ENCODE measurements at places on chromosomes 13 and 19. TPM values are rescaled to one million over a fixed set of nuclear protein-coding genes. Genes with fewer than 3 reads are reported as not detected.
A peak's percentile ranks its signal among the peaks of the same experiment; 100 is the strongest.

- H3K27ac ChIP-seq: no peak overlapping the region
- peaks cover 4% of the 10 kb centered on the region for H3K4me1 ChIP-seq
Measured at GRCh38 chr13:59665184-59665583, 498.5 kb downstream of the DIAPH3 start.

GRCh38 chr13:66113882-66114526 lies 1116.1 kb downstream of the PCDH9 start:
- no peaks in the 10 kb centered on the region for H3K4me1 ChIP-seq
- H3K27me3 ChIP-seq: no peaks in the 10 kb centered on the region
- H3K27ac ChIP-seq: no peak overlapping the region
- H3K36me3 ChIP-seq: no peaks in the 10 kb centered on the region
- H3K4me3 ChIP-seq: no peak overlapping the region

DNA sequence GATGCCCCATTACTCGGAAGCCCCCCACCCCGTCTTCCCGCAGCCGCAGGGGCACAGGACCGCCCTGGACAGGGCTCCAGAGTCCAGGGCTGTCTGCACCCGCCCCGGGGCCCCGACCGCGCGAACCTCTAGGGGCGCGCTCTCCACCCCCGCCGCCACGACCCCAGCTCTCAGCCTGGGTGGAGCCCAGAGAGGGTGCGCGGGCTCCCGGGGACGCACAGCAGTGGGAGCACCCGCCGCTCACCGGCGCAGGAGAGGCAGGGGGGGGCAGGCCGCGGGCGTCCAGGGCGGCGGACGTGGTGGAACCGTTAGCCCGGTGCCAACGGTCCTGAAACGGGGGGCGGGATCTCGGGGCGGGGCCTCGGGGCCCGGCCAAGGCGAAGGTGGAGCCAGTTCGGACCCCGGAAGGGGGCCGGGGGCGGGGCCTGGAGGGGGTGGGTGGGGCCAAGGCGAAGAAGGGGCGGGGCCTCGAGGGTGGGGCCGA lies at the start of gene ATP8B3:
ATP8B3 (minus strand) TSS at position 335 of the 484 bp plus-strand sequence. CDS start 540 bp downstream, outside the sequence.
- H3K36me3 ChIP-seq: peaks cover 28% of the 10 kb centered on the region
- DNase-seq: no peak
- peaks cover 12% of the 10 kb centered on the region for H3K4me1 ChIP-seq

DNA sequence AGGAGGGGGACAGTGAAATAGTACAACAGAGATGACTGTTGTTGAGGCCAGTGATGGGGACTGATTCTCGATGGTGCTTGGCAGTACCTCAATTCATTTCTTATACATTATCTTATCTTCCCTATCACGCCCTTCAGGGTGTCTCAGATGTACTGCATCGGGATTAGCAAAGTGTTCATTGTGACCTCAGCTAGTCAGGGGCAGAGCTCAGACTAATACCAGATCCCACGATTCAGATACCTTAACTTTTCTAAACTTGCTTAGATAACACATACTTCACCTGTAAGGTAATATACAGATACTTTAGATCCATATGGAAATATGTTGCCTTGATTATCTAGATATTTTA lies 720.6 kb downstream of the EFNB2 start:
- no peak overlapping the region for H3K27ac ChIP-seq
- no peak overlapping the region for H3K4me3 ChIP-seq
- H3K36me3 ChIP-seq: no peaks in the 10 kb centered on the region
- H3K4me1 ChIP-seq: no peaks in the 10 kb centered on the region
- DNase-seq: no peak

- H3K4me3 ChIP-seq: peak overlapping the region; percentile 87
- H3K27me3 ChIP-seq: no peaks in the 10 kb centered on the region
- H3K4me1 ChIP-seq: peaks cover 15% of the 10 kb centered on the region
- no peaks in the 10 kb centered on the region for H3K36me3 ChIP-seq
Measured at GRCh38 chr13:21458451-21458812, 671 bp downstream of the ZDHHC20 start.

GRCh38 chr13:49806126-49806536 lies 13.6 kb upstream of the KPNA3 start:
- H3K27me3 ChIP-seq: no peaks in the 10 kb centered on the region
- H3K27ac ChIP-seq: no peak overlapping the region
- no peak for DNase-seq

DNA sequence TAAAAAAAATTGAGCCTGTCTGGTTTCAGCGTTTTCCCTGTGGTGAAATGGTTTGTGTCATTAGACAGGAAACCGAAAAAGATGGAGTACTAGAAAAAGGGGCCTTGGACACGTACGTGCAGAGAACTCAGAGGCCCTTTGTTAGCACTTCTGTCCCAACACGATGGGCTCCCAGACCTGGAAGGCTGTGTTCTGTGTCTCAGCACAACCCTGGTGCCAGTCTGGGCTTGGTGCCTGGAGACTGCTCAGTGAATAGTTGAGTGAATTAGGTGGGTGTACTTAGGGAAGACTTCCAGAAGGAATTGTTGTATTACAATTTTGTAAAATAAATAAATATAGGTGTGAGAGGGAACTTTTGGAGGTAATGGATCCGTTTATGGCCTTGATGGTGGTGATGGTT lies 8.7 kb downstream of the ZNF71 start:
- no peaks in the 10 kb centered on the region for H3K4me1 ChIP-seq
- no peaks in the 10 kb centered on the region for H3K27me3 ChIP-seq
- no peak for DNase-seq
- H3K36me3 ChIP-seq: peaks cover 14% of the 10 kb centered on the region
- H3K4me3 ChIP-seq: no peak overlapping the region

- H3K27ac ChIP-seq: no peak overlapping the region
- no peaks in the 10 kb centered on the region for H3K4me1 ChIP-seq
- no peaks in the 10 kb centered on the region for H3K27me3 ChIP-seq
- peaks cover 9% of the 10 kb centered on the region for H3K36me3 ChIP-seq
Measured at GRCh38 chr19:44278181-44278690, 18.6 kb downstream of the ZNF233 start.

DNA sequence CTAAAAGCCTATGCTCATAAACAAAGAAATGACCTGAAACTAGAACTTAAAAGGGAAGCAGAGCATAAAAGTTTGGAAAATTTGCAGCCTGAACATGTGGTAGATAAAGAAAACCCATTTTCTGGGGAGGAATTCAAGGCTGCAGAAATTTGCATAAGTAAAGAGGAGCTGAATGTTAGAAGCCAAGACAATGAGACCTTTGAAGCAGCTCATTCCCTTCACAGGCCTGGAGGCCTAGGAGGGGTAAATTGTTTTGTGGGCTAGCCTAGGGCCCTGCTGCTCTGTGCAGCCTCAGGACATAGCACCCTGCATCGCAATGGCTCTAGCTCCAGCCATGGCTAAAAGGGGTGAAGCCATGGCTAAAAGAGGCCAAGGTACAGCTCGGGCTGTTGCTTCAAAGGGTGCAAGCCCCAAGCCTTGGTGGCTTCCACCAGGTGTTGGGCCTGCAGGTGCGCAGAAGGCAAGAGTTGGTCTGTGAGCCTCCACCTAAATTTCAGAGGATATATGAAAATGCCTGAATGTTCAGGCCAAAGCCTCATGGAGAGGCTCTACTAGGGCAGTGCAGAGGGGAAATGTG lies 38.3 kb downstream of the ZIC2 start:
- no peak overlapping the region for H3K4me3 ChIP-seq
- no peak for DNase-seq
- H3K27me3 ChIP-seq: no peaks in the 10 kb centered on the region
- no peaks in the 10 kb centered on the region for H3K4me1 ChIP-seq
- no peak overlapping the region for H3K27ac ChIP-seq
- no peaks in the 10 kb centered on the region for H3K36me3 ChIP-seq

DNA sequence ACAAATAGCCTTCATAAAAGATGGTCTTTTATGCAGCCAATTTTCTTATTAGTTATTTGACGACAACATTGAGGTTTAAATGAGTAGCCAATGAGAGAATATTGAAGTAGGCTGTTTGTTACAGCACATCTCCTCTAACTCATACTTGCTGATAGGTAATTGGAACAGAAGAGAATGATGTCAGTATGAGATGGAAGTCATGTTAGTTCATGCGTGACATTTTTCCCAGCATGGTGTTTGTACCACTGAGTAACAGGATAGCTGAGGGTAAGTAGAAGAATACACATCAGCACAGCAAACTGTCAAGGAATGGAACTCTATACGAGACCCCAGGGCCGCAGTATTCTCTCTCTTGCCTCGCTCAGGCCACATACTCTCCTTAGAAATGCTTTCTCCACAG lies 37.2 kb downstream of the COL4A2 start:
- DNase-seq: no peak
- H3K27ac ChIP-seq: peak overlapping the region; percentile 95
- no peaks in the 10 kb centered on the region for H3K27me3 ChIP-seq
- peaks cover 77% of the 10 kb centered on the region for H3K4me1 ChIP-seq
- H3K36me3 ChIP-seq: no peaks in the 10 kb centered on the region

DNA sequence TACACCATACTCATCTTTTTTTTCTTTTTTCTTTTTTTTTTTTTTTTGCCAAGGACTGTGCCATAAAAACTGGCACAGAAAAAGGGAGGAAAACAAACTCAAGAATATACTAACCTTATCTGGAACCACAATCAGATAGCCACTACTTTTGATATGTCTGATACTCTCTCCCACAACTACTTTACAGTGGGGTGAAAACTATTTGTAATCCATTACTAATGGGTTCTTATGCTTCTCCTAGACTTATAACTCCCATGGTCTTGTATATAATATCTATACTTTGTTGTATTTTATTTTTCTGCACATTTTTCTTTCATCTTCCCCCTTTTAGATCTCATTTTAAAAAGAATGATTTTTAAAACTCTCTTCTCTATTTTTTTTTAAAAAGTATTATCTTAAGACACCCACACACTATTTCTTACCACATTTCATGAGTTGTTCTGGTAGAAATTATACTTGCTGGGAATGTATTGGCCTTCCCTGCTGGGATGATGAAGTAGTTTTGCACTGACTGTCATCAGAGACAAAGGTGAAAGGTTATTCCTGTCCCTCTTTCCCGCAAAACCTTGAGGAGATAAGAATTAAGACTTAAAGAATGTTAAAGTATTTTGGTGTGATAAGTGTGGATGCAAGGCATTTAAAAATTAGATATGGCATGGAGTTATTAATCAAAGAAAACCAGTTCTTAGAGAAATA lies 146.7 kb upstream of the KLF12 start:
- H3K27me3 ChIP-seq: no peaks in the 10 kb centered on the region
- no peak for DNase-seq
- no peak overlapping the region for H3K4me3 ChIP-seq
- H3K27ac ChIP-seq: no peak overlapping the region
- no peaks in the 10 kb centered on the region for H3K36me3 ChIP-seq

- peak overlapping the region; percentile 94 for H3K4me3 ChIP-seq
- no peaks in the 10 kb centered on the region for H3K27me3 ChIP-seq
- H3K36me3 ChIP-seq: no peaks in the 10 kb centered on the region
- peak overlapping the region; percentile 99 for H3K27ac ChIP-seq
Measured at GRCh38 chr19:47111006-47111621, 2.5 kb downstream of the ZC3H4 start.

DNA sequence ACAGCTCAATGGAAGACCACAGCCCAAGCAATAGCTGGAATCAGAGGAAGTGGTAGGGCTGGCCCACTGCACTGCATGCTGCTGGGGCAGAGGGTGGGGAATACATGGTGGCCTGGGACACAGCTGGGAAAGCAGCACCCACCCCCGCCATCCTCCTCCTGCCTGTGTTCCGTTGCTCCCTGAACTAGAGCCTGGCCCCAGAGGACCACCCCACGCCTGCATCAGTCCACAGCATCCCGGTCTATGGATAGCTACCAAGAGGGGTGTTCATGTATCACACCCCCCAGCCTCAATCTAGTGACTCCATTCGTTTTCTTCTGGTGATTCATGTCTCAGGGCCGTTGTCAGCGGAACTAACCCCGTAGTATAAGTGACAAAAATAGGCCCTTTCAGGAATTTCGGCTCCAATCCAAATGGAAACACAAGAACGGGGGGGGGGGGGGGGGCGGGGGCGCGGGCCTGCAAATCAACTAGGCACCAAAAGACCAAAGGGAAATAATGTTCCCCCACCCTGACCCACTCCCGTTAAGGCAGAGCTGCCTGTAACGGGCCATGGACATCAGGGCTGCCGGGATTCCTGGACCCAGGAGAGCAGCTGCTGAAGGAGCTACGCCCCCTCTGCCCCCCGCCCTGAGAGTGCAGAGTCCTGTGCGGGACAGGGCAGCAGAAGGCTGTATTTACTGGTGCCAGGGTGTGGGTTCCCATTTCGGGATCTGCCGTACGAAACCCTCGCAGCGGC lies 18.9 kb upstream of the EPHX3 start:
- DNase-seq: peak; percentile 83
- H3K27ac ChIP-seq: peak overlapping the region; percentile 97
- H3K4me1 ChIP-seq: peaks cover 79% of the 10 kb centered on the region
- H3K27me3 ChIP-seq: no peaks in the 10 kb centered on the region
- H3K36me3 ChIP-seq: peaks cover 84% of the 10 kb centered on the region

GRCh38 chr13:59345311-59345710 lies 818.4 kb downstream of the DIAPH3 start:
- no peaks in the 10 kb centered on the region for H3K36me3 ChIP-seq
- H3K27me3 ChIP-seq: no peaks in the 10 kb centered on the region
- H3K4me3 ChIP-seq: no peak overlapping the region
- H3K4me1 ChIP-seq: peaks cover 3% of the 10 kb centered on the region
- peak; percentile 69 for DNase-seq

- no peak for DNase-seq
- H3K36me3 ChIP-seq: peaks cover 34% of the 10 kb centered on the region
- H3K4me1 ChIP-seq: peaks cover 26% of the 10 kb centered on the region
- H3K27ac ChIP-seq: peak overlapping the region; percentile 30
- no peaks in the 10 kb centered on the region for H3K27me3 ChIP-seq
Measured at GRCh38 chr13:28392428-28392827, 102.5 kb downstream of the FLT1 start.

GRCh38 chr13:36438594-36439483 lies 6.5 kb downstream of the CCNA1 start:
- no peaks in the 10 kb centered on the region for H3K4me1 ChIP-seq
- H3K27ac ChIP-seq: no peak overlapping the region
- H3K4me3 ChIP-seq: no peak overlapping the region
- no peaks in the 10 kb centered on the region for H3K36me3 ChIP-seq

Gene ERFL
- not detected for total RNA-seq

Gene LIG4
- 8.4 TPM for total RNA-seq

Gene LGALS4
- total RNA-seq: 0.65 TPM

Gene MBD3L2B
- total RNA-seq: not detected

Gene ETV2
- total RNA-seq: 1.6 TPM

Gene ZNF681
- total RNA-seq: 0.93 TPM

Gene ZNF541
- total RNA-seq: 1.4 TPM

Gene CDC42EP5
- total RNA-seq: 11.4 TPM
